ELF-1 (cell line): ENCODE measurements at places on chromosomes 2 and 18.

DNA sequence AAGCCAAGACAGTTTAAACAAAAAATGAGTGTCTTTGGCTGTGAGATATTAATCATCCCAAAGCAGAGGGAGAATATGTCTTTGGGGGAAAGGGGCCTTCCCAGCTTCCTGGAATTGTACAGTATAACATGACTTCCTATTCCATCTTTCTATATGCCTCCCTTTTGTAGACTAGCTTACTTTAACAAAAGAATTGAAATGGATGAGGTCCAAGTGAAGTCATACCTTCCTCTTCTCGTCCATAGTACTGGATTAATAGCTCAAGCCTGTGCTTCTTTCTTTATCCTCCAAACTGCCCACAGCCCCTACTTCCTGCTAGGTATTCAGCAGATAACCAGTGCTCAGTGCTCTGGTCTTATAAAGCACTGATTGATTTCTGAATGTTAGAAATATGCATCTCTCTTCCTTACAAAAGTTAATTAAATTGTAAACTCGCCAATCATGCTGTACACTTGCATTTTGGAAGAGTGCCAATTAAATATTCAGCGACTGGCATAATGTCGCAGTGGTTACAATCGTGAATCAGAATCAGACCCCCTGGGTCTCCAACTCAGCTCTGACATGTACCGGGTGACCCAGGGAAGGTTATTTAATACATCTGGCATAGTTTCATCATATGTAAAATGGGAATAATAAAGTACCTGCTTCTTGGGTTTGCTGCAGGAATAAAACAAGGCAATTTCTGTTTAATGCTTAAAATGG is 325.1 kb downstream of the RND3 start:
- DNase-seq = no peak

DNA sequence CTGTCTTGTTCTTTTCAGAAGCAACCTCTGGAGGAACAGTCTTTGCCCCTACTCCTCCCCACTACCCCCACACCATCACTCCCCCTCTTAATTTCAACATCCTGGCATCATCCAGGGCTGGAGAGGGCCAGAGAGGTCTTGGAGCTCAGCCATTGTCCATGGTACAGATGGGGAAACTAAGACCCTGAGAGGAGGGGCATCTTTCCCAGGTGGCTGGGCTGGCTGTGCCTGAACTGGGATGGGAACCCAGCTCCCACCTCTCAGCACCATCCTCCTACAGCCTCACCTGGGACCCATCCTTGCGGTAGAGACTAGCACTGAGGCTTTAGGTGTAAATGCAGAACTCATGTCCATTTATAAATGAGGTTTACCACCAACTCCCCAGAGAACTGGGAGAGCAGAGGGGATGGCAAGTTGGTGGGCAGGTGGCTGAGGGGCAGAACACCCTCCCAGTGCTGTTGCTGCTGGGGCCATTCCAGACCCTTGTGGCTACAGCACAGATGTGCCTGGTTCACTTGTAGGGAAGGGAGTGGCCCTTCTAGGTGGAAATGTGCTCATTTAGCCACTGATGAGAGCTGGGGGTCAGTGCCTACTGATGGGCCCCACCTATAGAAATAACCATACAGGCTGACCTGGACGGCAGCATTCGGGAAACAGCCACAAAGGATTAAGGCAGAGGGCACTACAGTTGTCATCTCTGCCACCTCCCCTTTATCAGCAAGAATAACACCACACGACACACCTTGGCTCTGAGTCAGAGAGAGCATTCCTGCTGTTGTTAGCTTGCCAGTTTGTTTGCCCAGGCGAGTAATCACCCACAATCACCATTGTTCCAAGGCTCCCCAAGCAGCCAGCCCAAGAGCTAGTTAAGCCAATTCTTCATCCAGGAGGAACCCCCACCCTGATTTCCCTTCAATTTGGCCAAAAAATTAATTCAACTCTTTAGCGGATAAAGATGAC is 2.1 kb downstream of the MLPH start:
- DNase-seq = no peak

GRCh38 chr2:236633775-236634560 is 64.3 kb downstream of the ACKR3 start:
- no peak for DNase-seq

- no peak for DNase-seq
These were observed 19.1 kb downstream of the KCNK3 start for GRCh38 chr2:26711457-26712161.

DNA sequence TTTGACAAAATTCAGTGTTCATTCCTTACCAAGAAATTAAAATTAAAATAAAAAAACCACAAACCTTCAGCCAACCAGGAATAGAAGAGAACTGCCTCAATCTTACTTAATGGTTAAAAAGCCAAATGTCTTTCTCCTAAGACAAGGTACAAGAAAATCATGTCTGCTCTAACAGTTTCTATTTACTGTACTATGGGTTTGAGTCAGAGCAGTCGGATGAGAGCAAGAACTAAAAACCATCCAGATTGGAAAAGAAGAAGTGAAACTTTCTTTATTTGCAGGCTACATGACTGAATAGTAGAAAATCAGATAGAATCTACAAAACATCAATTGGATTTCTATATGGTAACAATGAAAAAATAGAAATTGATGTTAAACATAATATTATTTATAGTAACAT is 555.5 kb upstream of the TNP1 start:
- DNase-seq = no peak

- DNase-seq = no peak
These were observed 39.4 kb downstream of the COBLL1 start for GRCh38 chr2:164802095-164802707.

DNA sequence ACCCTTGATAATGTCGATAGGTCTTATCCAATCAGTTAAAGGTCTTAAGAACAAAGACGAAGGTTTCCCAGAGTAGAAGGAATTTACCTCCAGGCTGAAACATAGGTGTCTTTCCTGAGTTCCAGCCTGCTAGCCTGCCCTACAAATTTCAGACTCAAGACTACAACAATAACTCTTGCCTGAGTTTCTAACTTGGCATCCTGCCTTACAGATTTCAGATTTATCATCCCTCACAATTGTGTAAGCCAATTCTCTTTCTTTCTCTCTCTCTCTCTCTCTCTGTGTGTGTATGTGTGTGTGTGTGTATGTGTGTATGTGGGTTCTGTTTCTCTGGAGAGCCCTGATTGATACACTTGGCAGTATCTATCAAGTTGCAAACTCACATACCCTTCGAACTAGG is 37.2 kb upstream of the B4GALT6 start:
- DNase-seq = peak; percentile 46

DNA sequence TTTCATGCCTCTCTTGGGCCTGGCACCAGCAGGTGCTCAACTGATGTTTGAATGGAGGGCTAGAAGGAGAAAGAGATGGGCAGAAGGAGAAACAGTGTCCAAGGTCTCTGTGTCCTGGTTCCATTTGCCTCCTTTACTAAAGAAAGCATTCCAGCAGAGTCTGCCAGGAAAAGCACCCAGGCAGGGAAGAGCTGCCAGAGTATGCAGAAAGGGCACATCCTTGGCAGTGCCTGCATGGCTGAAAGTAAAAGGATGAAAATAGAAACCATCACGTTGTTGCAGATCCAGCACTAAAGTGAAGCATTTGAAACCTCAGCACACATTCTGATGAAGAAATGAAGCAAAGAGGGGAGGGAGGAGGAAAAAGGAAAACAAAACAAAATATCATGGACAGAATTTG is 142.2 kb downstream of the ESCO1 start:
- DNase-seq = no peak

DNA sequence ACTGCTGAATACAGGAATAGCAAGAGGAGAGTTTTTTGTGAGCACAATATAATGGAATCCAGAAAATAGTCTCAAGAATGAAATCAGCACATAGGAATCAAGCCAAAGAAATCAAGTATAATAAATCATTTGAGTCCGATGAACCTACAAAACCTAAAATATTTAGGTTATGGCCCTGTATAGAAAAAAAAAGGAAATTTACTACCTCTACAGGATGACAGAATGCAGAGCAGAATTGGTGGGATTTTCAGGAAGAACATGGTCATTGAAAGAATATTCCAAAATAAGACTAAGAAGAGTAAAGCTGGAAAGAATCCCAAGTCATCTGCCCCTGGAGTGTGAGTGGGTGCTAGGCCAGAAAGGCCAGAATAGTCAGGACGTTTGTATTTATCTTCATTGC is 1041.2 kb upstream of the CDH2 start:
- DNase-seq = no peak

DNA sequence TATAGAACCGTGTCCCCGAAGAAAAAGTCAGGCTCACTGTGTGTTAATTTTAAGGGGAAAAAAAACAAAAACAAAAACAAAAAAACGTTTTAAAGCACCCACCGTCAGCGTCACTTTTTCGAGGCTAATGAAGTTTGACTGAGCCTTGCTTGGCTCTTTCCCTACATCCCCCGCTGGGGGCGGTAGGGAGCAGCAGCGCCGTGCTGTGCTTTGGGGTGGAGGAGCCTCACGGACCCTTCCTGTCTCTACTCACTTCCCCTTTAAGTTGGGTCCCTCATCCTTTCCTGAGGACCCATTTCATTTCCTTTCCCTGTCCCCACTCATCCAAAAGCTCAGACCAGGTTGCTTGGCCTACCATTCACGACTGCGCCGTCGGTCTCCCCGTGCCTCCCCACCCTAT is 82.8 kb upstream of the RPL31 start:
- DNase-seq = peak; percentile 33

DNA sequence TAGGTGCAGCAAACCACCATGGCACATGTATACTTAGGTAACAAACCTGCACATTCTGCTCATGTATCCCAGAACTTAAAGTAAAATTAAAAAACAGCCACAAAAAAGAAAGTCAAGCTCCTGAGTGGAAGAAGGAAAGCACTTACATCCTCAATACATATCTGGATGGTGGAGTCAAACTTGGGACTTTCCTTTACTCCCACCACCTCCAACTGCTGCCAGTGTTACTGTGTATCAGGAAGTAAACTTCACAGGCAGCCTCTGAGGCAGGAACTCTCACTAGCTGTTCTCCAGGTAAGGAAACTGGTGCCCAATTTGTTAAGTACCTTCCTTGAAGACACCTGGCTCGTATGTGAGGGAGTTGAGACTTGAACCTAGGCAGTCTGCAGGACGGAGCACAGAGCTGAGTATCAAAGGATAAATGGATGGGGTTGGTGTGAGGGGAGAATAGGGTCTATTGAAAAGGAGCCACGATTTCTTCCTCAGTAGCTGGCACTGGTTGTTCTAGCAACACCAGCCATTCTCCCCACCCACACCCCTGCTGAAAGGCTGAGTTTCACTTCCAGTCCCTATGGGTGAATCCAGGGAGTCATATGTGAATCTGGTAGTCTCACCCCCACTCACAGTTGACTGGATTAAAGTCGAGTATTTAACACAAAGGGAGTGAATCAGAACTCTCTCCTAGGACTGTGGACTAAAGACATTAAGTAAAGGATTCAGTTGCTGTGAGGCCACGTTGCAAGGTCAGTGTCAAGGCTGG is 50.0 kb upstream of the GPR39 start:
- no peak for DNase-seq

GRCh38 chr2:149290662-149291061 is 39.7 kb upstream of the LYPD6 start:
- no peak for DNase-seq

GRCh38 chr2:214515111-214515510 is 104.3 kb downstream of the VWC2L start:
- DNase-seq = no peak

DNA sequence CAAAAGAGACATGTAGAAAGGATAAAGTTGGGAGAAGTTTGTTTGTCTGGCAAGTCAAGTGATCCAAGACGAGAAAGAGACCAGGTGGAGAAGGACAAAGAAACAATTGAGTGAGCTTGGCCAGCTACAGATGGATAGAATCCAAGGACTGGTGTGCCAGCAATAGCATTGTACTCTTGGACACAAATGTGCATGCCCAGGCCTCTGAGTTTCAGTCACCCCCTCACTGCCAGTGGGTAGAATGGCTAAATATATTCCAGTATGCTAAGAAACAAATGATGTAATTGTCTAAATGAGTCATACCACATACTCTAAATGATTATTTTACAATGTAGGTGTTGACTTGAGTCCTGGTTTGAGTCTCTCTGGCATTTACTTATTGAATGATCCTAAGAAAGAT is 881.3 kb downstream of the LRRTM4 start:
- DNase-seq = no peak

GRCh38 chr2:203949228-203949627 is 12.7 kb downstream of the ICOS start:
- DNase-seq = no peak
